ENCODE measurements at places on chromosomes 3 and 15. TPM values are rescaled to one million over a fixed set of nuclear protein-coding genes. Genes with fewer than 3 reads are reported as not detected.

Gene RTP3
- total RNA-seq = not detected

Gene MOBP
- not detected for total RNA-seq

Gene SOX14
- total RNA-seq = not detected

Gene NTRK3
- total RNA-seq = not detected

Gene ITIH1
- not detected for total RNA-seq

Gene RBP2
- total RNA-seq = not detected

Gene ARGFX
- not detected for total RNA-seq

Gene MCTP2
- total RNA-seq = 53.9 TPM

Gene GTPBP8
- total RNA-seq = 19.9 TPM

Gene SLC6A20
- not detected for total RNA-seq

Gene GATA2
- not detected for total RNA-seq

Gene LYZL4
- total RNA-seq = not detected

Gene ADGRG7
- not detected for total RNA-seq

Gene CHRD
- total RNA-seq = not detected

Gene COL6A5
- not detected for total RNA-seq

Gene SCN5A
- total RNA-seq = not detected

Gene INO80
- total RNA-seq = 33.1 TPM

Gene C2CD4A
- not detected for total RNA-seq

Gene CYP1A2
- total RNA-seq = not detected
